ENCODE measurements at places on chromosomes 3 and 15.

DNA sequence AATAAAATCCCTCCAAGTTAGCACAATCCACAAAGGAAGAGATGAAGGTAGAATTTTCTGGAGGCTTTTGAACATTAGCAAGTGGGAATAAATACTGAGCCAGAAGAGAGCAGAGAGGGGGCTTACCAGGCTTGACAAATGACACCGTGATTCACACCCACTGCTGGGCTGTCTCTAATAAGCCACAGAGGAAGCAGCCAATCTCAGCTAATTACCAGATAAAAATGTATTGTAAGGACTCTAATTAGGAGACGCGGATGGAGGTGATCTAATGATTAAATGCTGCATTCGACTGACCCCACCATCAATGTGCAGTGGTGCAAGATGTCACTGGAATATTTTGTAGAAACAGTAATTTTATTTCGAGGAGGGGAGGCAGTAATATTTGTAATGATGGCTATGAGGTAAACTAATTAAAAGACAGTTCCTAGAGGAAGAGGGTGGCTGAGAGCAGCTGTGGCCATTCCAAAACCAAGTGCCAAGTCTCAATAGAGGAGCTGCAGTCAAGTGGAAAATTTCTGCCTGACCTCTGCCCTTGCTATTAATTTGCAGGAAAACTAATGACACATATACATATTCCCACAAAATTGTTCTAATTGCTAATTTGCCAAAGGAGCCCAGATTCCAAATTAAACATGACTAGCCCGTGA, 602.2 kb downstream of the FOXP1 start:
- DNase-seq: no peak

DNA sequence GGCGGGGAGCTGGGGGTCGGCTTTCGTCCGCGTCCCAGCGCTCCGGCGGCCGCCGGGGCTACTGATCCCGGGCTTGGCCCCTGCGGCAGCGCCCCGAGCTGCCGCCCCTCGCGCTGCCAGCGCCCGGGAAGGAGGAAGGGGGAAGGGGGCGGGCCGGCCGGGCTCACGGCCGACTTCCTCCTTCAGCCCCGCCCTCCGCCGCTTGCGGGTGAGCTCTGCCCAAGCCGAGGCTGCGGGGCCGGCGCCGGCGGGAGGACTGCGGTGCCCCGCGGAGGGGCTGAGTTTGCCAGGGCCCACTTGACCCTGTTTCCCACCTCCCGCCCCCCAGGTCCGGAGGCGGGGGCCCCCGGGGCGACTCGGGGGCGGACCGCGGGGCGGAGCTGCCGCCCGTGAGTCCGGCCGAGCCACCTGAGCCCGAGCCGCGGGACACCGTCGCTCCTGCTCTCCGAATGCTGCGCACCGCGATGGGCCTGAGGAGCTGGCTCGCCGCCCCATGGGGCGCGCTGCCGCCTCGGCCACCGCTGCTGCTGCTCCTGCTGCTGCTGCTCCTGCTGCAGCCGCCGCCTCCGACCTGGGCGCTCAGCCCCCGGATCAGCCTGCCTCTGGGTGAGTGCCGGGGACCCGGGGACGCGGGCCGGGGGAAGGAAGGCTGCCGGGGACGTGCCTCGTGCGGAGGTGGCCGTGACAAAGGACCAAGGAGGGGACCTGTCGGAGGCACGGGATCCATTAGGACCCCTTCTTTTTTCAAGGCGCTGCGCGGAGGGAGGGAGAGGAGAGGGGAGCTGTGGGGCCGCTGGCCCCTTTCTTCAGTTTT, at the start of gene SEMA4B:
SEMA4B (plus strand) TSS at position 201 of the 814 bp plus-strand sequence; CDS start at position 450, 249 bp downstream.
- no peak for DNase-seq

- DNase-seq: peak; percentile 79
Observed at GRCh38 chr3:172915911-172916514, 165.5 kb downstream of the ECT2 start.

- DNase-seq: no peak
Observed at GRCh38 chr3:193228206-193228605, 12.8 kb upstream of the PLAAT1 start.

All from DMS153 (cell line).